ENCODE measurements at places on chromosomes 3 and 15.

GRCh38 chr3:115681736-115682135 is 58.4 kb downstream of the GAP43 start:
- DNase-seq: no peak

DNA sequence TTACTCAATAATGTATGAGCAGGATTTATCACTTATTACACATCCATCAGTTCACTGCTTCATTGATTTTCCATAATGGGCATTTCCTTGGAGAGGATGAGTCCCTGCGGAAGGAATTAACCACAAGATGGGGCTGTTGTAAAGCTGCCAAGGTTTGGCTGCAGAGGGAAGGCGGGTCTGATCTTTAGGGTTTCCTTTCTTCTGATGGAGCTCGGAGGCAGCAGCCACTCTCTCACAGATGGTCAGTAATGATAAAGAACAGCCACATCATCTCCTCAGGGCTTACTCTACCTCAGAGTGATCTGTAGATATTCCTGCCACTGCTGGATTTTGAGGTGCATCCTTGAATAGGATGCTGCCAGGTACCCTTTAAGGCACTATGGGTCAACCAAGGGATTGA is 115.2 kb downstream of the USP13 start:
- DNase-seq: peak; percentile 25

DNA sequence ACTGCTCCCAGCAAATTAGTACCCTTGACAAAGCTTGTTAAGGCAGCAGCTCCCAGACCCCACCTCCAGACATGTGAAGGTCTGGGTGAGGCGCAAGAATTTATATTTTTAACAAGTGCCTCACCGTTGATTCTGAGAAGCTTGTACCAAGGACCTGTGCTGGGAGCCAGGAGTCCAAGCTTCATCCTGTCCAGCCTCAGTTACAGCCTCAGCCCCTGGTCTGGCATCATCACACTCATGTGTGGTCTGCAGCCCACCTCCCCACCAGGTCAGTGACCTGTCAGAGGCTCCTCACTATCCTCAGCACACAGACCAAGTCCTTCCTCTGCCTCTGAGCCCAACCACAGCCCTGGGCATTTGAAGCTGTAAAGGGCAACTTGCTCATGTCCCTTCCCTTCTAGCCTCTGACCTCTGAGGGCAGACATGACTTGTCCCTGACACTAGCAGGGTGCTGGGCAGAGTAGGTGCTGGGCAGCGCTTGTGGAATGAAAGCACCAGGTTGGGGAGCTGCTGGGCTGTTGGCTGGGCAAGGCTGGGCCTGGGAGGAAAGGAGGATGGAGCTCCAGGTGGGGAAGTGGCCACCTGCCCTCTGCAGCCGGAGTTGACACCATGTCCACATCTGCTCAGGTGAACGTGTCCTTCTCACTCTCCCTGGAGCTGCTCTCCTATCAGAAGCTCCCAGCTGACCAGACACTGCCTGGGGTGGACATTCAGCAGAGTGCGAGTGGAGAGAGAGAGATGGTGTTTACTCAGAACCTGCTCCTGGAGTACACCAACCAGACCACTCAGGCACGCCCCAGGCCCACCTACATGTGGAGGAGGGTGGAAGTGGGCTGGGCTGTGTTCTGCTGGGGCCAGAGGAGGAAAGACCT is 16.9 kb downstream of the ACAA1 start:
- DNase-seq: no peak

DNA sequence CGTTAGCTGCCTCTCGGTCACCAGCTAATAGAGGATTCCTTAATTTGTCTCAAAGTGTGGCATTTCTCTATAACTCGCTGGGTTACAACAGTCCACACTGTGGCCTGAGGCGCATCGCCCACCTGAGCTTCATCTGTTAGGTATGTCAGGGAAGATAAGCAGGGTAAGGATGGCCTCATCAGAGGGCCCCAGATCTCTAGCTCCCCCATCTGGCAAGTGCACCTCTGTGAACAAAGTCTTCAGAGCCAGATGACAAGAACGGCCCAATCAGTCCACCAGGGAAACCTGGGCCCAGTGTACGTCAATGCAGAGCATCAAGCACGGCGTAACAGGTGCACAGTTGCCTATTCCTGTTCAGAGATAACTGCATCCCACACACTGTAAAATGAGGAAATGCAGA is 23.2 kb downstream of the FRG2C start:
- no peak for DNase-seq

- no peak for DNase-seq
These were observed 5.5 kb downstream of the MAP6D1 start for GRCh38 chr3:183819831-183820230.

DNA sequence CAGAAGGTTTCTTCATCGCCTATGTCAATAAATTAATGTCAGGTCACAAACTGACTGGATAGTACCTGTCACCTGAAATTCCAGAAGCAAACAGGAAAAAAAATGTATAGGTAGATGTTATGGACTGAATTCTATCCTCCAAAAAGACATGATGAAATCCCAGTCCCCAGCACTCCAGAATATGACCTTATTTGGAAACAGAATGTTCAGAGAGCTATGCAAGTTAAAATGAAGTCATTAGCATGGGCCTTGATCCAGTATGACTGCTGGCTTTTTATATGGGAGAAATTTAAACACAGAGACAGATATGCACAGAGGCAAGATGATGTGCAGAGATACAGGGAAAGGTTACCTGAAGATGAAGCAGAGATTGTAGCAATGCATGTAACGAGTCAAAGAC is 953.4 kb downstream of the ZPLD1 start:
- no peak for DNase-seq

GRCh38 chr15:43517354-43518196 is at the start of gene MAP1A:
Gene MAP1A, plus strand, starts transcription at chr15:43517608. Its CDS starts 3,866 bp downstream, at chr15:43521474.
- DNase-seq: no peak

DNA sequence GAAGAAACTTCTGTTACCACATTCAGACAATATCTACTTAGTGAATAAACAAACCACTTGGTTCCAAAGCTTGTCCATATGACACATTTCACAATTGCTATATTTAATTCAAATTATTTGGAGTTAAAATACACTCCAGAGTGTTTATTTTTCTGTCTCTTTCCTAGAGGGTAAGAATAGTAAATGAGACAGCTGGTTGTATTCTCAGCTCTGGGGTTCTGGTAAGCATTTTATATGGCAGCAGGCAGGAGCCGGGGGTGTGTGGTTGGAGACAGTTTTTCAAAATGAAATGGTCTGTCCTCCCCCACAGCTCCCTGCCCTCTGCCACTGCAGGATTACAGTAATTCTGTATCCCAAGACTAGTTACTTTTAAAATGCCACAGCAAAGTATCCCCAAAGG is 10.9 kb upstream of the SEC61A1 start:
- DNase-seq: no peak

DNA sequence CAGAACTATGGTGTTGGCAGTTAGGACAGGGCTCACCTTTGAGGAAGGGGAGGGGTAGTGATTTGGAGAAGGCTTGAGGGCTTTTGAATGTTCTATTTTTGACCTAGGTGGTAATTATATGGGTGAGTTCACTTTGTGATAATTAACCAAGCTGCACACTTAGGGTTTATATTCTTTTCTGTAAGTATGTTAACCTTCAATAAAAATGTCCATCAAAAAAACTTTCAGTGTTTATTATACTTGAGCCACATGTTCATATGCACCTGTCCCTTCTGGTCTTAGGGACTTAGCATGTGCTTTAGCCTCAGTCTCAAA is 28.4 kb downstream of the PDE8A start:
- no peak for DNase-seq
